NCI-H510A (cell line): ENCODE measurements at places on chromosomes 2 and 18.

GRCh38 chr2:65598996-65599395 is 166.6 kb upstream of the SPRED2 start:
- DNase-seq, result no peak

DNA sequence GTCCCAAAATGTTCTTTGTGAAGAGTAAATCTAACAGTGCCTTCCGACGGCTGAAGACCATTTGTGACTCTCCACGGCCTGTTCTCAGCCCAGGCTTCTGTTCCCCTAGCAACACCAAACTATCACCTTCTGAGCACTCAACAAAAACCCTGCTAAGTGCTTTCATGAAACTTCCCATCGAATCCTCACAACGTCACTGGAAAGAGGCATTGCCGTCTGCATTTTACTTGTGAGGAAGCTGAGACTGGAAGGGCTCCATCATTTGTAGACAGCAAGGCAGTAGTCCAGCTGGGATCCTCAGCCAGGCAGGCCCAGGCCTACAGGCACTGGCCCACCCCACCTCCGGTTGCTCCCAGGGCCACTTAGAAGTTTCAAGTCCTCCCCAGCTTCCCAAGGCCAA is 97.8 kb upstream of the POU3F3 start:
- DNase-seq, result no peak

- DNase-seq, result no peak
Measured at GRCh38 chr2:202006301-202006700, 27.4 kb upstream of the FZD7 start.

DNA sequence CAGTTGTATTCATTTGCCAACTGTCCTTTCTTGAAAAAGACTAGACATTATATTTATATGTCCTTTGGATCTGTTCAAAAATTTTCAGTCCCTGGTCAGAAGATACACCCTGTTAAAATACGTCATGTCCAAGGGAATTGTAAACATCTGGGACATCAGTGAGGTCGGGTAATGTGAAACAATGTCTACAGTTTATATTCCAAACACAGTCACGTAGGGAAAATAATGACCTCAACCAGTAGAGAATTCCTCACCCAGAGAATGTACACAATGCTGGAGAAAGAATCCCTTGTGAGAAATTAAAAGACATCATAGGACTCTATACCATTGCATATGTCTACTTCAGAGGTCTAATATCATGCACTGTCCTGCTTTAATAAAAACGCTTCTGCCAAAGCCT is 888.0 kb upstream of the CHAC2 start:
- no peak for DNase-seq

DNA sequence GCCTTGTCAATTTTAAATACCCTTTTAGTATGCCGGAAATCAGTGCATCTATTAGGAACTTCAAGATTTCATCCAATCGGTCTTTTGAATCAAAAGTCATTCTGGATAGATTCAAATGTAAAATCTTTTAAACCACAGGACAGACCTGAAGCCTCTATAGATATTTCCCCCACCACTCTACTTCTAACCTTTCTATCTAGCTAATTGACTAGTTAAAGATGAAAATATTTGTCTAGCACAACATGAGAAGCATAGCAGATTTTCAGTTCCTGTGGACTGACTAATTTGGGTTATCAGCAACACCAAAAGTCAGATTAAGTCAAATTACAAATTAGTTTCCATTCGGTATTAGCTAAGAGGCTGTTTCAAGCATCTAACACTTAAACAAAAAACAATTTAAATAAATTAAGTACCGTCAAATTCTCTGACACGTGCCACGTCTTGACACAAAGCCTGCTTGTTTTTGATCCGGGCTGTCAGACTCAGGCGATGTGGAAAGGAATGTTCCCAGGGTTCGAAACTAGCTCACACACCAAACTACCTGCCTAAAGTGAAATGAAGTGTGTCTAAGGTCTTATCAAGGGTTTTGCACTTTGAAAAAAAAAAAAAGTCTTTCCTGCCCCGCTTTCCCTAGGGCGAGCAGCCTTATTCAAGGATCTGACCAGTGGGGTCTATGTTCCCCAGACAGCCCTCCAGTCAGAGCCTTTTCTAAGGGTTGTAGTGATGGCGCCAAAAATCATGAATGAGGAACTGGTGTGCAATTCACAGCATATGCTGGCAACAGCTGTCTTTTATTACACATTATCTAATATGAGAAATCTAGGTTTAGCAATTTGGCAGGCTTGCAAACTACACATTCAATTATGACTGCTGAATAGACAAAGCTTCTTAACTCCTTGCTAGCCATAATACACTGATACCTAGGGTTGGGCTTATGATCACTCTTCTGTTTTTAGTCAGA is 4.7 kb downstream of the CYTIP start:
- no peak for DNase-seq

DNA sequence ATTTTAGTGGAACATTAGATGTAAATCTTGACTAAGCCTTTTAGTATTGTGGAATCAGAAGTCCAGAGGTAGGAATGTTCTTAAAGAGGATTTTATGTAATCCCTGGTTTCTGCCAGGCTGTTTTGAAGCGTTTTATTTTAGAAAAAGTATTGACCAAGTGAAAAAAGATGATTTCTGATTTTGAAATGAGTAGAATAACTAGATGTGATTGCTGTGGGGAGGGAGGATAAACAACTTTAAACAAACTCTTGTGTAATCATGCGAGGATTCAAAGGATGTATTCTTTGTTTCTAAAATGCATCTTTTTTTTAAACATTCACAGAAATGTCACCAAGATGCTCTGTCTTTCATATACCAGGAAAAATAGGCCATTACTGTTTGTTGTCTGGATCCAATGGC is 53.9 kb downstream of the PHLPP1 start:
- DNase-seq, result no peak

GRCh38 chr2:203971251-203971650 is 34.7 kb downstream of the ICOS start:
- DNase-seq, result no peak

- no peak for DNase-seq
Measured at GRCh38 chr2:217742841-217743240, 260.0 kb downstream of the TNS1 start.

DNA sequence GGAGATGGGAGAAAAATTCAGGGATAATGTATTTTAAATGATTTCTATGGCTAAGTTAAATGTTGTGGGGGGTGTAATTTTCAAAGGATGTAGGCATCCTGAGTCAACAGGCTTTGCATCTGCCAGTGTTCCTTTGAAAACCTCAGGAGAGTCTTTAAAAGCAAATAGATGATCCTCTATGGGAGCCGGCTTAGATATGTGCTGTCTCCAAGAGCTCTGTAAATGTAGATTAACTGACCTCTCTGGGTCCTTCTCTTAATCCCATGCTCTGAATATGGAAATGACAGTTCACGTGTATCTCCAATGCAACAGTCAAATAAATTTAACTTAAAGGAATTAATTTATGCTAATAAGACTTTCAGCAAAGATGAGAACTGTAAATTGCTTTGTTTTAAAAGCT is 292.7 kb downstream of the ERBB4 start:
- DNase-seq, result no peak

GRCh38 chr2:44166096-44166495 is 2.6 kb upstream of the PPM1B start:
- DNase-seq, result no peak

DNA sequence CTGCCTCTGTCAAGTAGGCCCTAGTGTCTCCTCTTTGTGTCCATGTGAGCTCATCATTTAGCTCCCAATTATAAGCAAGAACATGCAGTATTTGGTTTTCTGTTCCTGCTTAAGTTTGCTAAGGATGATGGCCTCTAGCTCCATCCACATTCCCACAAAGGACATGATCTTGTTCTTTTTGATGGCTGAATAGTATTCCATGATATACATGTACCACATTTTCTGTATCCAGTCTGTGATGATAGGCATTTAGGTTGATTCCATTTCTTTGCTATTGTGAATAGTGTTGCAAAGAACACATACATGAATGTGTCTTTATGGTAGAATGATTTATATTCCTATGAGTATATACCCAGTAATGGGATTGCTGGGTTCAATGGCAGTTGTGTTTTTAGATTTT is 263.2 kb downstream of the PARD3B start:
- DNase-seq, result no peak

DNA sequence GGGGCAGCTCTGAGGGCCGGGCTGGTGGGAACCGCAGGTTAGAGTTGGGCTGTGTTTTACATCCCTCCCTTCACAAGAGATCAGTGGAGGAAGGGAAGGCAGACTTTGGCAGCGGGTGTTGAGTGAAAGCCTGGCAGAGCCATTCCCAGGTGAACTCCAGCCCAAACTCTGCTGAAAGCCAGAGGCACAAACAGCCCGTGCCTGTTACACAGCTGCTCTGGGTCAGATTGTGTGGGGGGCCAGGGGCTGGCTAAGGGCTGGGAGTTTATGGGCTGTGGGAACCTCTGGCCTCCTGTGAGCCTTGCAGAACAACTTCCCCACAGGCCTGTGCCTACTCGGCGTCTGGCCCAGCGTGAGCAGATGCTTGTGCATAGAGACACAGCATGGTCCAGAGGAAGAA is 286.8 kb downstream of the CLIP4 start:
- DNase-seq, result no peak

GRCh38 chr2:178057179-178057680 is 15.3 kb downstream of the PDE11A start:
- DNase-seq, result no peak

DNA sequence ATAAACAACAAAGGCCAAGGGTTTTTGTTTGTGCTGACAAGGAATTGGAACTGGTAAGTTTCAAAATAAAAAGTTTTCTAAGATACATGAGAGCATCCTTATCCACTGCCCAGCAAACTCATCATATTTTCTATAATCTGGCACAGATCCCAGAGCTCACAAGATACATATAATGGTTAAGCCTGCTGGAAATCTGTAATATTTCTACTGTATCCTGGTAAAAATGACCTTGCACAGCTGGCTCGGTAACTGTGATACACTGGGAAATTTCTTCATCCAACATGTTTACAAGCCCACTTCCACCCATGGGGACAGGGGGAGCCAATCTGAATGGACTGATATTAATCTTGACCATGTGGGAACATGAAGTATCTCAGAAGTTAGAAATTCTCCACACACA is 425.4 kb upstream of the MMADHC start:
- DNase-seq, result no peak

DNA sequence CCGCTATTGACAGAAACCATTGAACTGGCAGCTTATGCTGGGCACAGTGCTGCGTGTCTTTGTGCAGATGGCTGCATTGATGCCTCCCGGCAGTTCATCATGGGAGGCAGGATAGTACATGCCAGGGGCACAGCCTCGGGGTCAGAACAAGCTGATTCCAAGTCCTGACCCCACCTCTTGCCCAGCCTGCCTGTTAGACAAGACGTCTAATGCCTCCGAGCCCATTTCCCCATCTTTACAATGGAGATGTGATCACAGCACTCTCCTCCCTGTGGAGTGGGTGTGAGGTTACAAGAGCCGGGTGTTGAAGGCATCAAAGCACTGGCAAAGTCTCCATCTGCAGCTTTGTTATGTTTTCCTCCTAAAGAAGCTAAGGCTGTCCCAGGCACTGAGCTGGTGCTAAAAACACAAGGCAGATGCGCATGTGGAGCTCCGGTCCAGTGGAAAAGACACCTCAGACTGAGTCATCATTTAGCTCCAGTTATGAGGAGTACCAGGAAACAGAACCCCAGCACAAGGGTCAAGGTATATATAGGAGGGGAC is 125.7 kb upstream of the EPAS1 start:
- DNase-seq, result peak; percentile 17

GRCh38 chr2:170680172-170680941 is 34.8 kb upstream of the SP5 start:
- no peak for DNase-seq

- no peak for DNase-seq
Measured at GRCh38 chr18:63181706-63182309, 137.8 kb downstream of the BCL2 start.

DNA sequence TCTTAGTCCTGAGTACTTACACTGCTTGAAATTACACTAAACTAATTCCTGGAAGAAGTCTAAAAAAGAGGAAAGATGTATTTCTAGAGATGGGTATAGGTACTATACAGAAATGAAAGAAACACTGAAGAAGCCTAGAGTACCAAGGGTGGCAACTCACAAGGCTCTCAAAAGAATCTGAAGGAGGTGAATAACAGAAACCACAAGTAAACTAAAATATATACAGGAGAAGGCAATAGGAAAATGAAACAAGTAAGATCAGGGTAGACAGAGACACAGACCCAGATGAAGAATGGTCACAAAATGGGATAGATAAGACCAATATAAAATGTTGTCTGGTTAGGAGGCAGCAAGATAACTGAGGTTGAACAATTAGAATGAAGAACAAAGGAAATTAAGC is 59.9 kb downstream of the USP37 start:
- DNase-seq, result no peak

DNA sequence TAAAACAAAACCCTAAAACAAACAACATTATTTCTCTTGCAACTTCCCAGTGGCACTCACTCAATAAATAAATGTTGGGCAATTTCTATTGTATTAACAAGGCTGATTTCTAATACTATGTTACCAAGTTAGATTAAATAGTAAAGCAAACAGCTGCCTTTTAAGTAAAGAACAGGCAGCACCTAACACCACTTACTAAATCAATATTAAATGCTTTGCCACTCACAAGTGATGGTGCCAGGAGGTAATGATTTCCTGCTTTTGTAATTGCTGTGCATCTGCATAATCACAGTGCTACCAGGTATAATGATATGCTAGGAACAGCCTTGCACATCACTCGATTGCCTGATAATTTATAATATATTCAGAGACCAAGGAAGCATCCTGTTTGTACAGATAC is 276.5 kb downstream of the NBAS start:
- DNase-seq, result no peak

DNA sequence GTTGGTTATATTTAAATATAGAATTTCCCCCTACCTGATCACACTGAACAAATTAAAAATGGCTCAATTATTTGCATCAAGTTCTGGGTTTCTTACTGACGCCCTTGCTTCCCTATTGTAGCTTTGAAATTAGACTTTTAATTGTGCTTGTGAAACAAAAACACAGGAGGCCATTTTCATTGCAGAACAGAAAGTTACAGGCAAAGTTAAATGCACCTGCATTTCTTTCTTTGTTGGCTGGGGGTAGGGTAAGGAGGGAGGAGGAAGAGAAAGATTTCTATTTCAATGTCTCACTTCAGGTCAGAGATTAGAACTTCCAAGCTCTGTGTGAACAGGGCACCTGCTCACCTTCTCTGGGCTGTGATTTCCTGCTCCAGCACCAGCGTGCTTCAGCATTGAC is 199.6 kb downstream of the BCL11A start:
- DNase-seq, result no peak

GRCh38 chr2:106546391-106546990 is 59.3 kb downstream of the CD8B2 start:
- no peak for DNase-seq

- DNase-seq, result no peak
Measured at GRCh38 chr2:144469798-144470197, 50.1 kb downstream of the ZEB2 start.

- DNase-seq, result no peak
Measured at GRCh38 chr18:22346401-22346952, 71.2 kb downstream of the CTAGE1 start.

- no peak for DNase-seq
Measured at GRCh38 chr2:161418715-161419637, 2.9 kb downstream of the TBR1 start.

DNA sequence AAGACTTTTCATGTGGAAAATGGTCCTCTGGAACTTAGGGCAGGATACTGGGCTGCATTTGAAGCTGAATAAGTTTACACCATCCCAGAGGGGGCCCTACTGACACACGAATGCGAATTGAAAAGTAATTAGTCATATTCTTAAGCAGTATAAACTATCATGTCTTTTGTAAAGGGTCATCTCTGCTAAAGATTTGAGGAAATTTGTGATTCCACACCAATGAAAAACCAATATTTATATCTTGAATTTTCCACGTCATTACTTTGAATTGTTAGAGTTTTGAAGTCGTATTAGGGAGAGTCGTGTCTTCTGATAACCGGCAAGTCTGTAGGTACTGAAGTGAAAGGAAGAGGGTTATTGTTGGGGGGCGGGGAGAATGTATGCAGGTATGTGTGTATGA is 4.1 kb upstream of the OTX1 start:
- no peak for DNase-seq
